Chondrocyte (in vitro differentiated cells): ENCODE measurements at places on chromosomes 16 and 17. TPM values are rescaled to one million over a fixed set of nuclear protein-coding genes. Genes with fewer than 3 reads are reported as not detected.

- DNase-seq: peak; percentile 88
- peak overlapping the region; percentile 91 for H3K27ac ChIP-seq
- peaks cover 57% of the 10 kb centered on the region for H3K4me1 ChIP-seq
- peak overlapping the region; percentile 85 for H3K4me3 ChIP-seq
- no peaks in the 10 kb centered on the region for H3K36me3 ChIP-seq
- no peaks in the 10 kb centered on the region for H3K27me3 ChIP-seq
Measured at GRCh38 chr16:87384162-87384874, 742 bp upstream of the FBXO31 start.

- H3K4me1 ChIP-seq: peaks cover 36% of the 10 kb centered on the region
- H3K27me3 ChIP-seq: no peaks in the 10 kb centered on the region
- H3K36me3 ChIP-seq: no peaks in the 10 kb centered on the region
- H3K4me3 ChIP-seq: no peak overlapping the region
- no peak for DNase-seq
Measured at GRCh38 chr16:46688101-46688653, 801 bp downstream of the VPS35 start.

The CCDC92B gene
- 0.07 TPM in 1 of 3 replicates, not detected in the others for total RNA-seq

The PRSS22 gene
- not detected in 3 replicates for total RNA-seq

The SOX15 gene
- 0.32 to 0.39 TPM in 2 of 3 replicates, not detected in the other for total RNA-seq

The DNAI2 gene
- not detected in 3 replicates for total RNA-seq

GRCh38 chr17:58516644-58517377, 2.4 kb upstream of the MTMR4 start:
- peak overlapping the region; percentile 99 for H3K27ac ChIP-seq
- H3K4me3 ChIP-seq: peak overlapping the region; percentile 94
- no peak for DNase-seq
- H3K4me1 ChIP-seq: peaks cover 56% of the 10 kb centered on the region
- H3K27me3 ChIP-seq: no peaks in the 10 kb centered on the region
- H3K36me3 ChIP-seq: no peaks in the 10 kb centered on the region

The KCNH4 gene
- total RNA-seq: not detected in 3 replicates

The PRR35 gene
- total RNA-seq: not detected in 3 replicates

GRCh38 chr16:58481931-58482330, 18.0 kb upstream of the NDRG4 start:
- peaks cover 14% of the 10 kb centered on the region for H3K27me3 ChIP-seq
- H3K27ac ChIP-seq: no peak overlapping the region
- no peaks in the 10 kb centered on the region for H3K4me1 ChIP-seq
- no peak overlapping the region for H3K4me3 ChIP-seq
- no peaks in the 10 kb centered on the region for H3K36me3 ChIP-seq
- peak; percentile 55 for DNase-seq

DNA sequence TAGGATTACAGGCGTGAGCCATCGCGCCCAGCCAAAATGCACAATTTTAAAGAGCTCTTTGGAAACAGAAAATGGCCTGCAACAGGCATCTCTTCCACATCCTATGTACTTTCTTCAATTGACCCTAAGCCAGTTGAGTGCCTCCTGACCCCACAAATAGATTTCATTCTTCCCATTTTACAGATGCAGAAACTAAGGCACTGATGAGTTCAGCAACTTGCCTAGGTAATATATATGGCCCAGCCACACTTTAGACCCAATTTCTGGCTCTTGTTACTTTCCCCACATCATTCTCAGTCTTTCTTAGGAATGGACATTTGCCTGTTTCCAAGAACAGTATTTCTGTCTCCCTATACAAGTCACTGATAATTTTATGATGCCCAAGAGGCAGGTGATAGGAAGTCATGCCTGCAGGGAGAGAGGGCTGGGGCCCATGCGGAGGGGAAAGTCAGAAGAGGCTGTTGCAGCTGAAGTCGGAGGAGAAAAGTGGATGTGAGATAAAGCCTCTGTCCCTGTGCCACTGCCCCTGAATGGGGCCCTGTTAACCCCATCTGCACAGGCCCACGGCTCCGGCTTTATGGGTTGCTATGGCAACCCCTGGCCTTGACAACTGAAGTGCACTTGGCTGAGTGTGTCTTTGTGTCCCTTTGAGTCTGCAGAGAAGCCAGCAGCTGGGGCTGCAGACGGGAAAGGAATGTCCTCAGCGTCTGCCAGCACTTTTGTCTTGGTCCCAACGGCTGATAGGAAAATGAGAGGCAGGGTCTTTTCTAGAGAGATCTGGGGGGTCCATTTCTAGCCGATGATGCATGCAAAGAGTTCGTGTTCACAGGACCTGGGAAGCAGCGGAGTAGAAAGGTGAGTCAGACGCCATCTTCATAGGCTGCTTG, 45.9 kb downstream of the ABAT start:
- H3K27ac ChIP-seq: no peak overlapping the region
- no peaks in the 10 kb centered on the region for H3K27me3 ChIP-seq
- DNase-seq: no peak
- H3K4me1 ChIP-seq: no peaks in the 10 kb centered on the region

DNA sequence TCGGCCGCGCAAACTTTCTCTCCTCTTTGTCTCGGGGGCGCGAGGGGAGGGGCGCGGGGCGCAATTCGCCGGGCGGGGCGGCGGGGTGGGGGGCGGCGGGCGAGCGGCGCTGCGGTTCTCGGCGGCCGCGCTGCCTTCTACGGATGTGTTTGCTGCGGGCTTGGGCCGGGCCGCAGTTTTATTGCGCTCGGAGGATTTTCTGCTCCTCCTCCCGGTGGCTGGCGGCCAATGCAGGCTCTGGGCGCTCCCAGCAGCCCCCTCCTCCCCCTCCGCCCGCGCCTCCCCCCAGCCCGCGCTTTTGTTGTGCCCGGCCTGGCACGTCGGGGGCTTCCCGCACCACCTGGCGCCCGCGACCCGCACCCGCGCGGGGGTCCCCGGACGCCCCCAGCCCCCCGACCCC, at the start of gene TIMP2:
TIMP2 (minus strand) TSS at position 154 of the 400 bp plus-strand sequence. CDS start 299 bp downstream, outside the sequence.
- H3K27me3 ChIP-seq: peaks cover 2% of the 10 kb centered on the region
- peak within 1 kb of the TSS; percentile 79 for H3K4me3 ChIP-seq
- peaks cover 48% of the 10 kb centered on the region for H3K4me1 ChIP-seq
- no peaks in the 10 kb centered on the region for H3K36me3 ChIP-seq
- DNase-seq: no peak

- no peaks in the 10 kb centered on the region for H3K36me3 ChIP-seq
- no peak for DNase-seq
- H3K27ac ChIP-seq: no peak overlapping the region
Measured at GRCh38 chr16:24135624-24136565, 120.2 kb upstream of the CACNG3 start.

GRCh38 chr17:68585643-68586042, 15.5 kb downstream of the FAM20A start:
- no peaks in the 10 kb centered on the region for H3K27me3 ChIP-seq
- DNase-seq: no peak
- no peaks in the 10 kb centered on the region for H3K4me1 ChIP-seq
- H3K4me3 ChIP-seq: no peak overlapping the region
- H3K27ac ChIP-seq: no peak overlapping the region

The NPTX1 gene
- total RNA-seq: 16.1 to 20.3 TPM (median 16.5 TPM) in 3 replicates

DNA sequence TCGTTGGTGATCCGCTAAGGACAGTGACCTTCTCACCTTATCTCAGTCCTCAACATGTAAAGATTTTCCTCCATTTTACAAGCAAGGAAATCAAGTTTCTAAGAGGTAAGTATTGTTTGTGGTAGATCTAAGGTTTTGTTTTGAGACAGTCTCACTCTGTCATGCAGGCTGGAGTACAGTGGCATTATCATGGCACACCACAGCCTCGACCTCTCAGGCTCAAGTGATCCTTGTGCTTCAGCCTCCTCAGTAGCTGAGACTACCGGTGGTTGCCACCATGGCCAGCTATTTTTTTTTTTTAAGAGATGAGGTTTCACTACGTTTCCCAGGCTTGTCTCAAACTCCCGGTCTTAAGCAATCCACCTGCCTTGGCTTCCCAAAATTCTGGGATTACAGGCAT, 34.9 kb downstream of the PRKCA start:
- no peak overlapping the region for H3K27ac ChIP-seq
- no peaks in the 10 kb centered on the region for H3K27me3 ChIP-seq
- no peak for DNase-seq
- H3K4me3 ChIP-seq: no peak overlapping the region
- H3K36me3 ChIP-seq: peaks cover 1% of the 10 kb centered on the region

DNA sequence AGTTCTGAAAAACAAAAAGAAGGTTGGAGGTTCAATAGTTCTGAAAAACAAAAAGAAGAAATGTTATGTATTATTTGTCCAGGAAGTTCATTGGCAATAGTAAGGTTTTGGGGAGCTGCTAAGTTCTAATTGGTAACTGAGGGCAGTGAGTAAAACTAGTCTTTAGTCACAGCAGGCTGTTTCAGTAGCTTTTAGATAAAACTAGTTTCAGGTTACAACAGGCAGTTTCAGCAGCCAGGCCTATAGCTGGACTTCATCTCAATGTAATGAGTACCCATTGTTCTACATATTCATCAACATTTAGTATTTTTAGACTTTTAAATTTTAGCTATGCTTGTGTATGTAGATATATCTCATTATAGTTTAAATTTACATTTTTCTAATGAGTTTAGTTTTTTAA, 639.3 kb downstream of the TOX3 start:
- no peak overlapping the region for H3K27ac ChIP-seq
- no peak overlapping the region for H3K4me3 ChIP-seq
- DNase-seq: no peak
- no peaks in the 10 kb centered on the region for H3K36me3 ChIP-seq

The FOXN1 gene
- total RNA-seq: not detected in 3 replicates

The CHST5 gene
- 0.07 to 0.17 TPM (median 0.10 TPM) in 3 replicates for total RNA-seq
